ENCODE measurements at places on chromosomes 6 and 20.
A peak's percentile ranks its signal among the peaks of the same experiment; 100 is the strongest.

GRCh38 chr6:37078814-37079213 is 73.4 kb downstream of the FGD2 start:
- DNase-seq = no peak

GRCh38 chr6:9484686-9485085 is 930.2 kb downstream of the TFAP2A start:
- no peak for DNase-seq

- no peak for DNase-seq
Observed at GRCh38 chr6:129195643-129196042, 312.7 kb downstream of the LAMA2 start.

DNA sequence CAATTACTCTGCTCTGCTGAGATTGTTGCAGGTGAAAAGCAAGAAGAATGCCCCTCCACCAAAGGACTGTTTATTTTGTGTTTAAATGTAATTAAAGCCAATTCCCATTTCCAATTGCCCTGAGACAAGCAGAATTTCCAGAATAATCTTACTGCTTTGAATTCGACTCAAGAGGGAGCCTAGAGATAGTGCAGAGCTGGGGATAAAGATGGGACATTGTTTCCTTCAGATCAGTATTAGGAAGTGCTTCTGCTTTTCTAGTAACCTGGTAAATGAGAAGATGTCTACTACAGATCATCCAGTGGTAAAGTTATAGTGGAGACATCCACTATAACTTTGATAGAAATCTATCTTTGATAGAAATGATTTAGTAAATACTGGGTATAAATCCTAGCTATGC is 326.9 kb downstream of the UBE3D start:
- DNase-seq = no peak

DNA sequence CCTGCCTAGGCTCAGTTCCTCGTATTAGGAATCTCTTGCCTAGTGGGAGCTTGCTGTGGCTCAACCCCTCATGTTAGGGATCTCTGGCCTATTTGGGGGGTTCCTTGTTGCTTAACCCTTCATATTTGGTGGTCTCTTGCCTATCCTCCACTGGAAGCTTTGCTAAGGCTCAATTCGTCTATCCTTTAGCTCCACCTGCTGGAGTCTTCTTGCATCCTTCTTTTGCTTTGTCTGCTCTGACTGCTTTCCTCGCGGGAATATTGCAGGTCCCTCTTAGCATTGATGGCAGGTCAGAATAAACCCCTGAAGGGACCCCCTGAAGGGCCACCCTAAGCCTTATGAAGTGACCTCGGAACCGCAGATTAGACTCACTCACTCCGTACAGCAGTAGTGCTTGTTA is 203.0 kb upstream of the TBX18 start:
- DNase-seq = no peak

GRCh38 chr6:19866173-19866984 is 29.2 kb downstream of the ID4 start:
- no peak for DNase-seq

- DNase-seq = no peak
Observed at GRCh38 chr6:111530667-111531066, 47.6 kb upstream of the REV3L start.

DNA sequence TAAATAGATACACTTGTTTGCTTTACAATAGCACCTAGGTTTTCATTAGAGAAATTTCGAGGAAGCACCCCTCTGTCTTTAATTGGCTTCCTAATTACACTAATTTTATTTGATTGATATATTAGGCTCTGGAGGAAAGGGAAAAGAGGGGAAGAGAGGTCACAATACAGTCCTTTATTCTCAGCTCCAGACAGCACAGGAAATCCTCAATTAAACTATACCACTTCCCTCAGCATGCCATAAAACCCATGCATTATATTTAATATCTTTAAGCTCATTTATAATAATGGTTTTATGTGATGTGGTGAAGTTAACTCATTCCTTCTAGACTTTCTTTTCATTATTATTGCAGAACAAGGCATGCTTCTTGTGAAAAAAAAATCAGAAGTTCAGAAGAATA is 17.7 kb upstream of the PDE7B start:
- DNase-seq = no peak

DNA sequence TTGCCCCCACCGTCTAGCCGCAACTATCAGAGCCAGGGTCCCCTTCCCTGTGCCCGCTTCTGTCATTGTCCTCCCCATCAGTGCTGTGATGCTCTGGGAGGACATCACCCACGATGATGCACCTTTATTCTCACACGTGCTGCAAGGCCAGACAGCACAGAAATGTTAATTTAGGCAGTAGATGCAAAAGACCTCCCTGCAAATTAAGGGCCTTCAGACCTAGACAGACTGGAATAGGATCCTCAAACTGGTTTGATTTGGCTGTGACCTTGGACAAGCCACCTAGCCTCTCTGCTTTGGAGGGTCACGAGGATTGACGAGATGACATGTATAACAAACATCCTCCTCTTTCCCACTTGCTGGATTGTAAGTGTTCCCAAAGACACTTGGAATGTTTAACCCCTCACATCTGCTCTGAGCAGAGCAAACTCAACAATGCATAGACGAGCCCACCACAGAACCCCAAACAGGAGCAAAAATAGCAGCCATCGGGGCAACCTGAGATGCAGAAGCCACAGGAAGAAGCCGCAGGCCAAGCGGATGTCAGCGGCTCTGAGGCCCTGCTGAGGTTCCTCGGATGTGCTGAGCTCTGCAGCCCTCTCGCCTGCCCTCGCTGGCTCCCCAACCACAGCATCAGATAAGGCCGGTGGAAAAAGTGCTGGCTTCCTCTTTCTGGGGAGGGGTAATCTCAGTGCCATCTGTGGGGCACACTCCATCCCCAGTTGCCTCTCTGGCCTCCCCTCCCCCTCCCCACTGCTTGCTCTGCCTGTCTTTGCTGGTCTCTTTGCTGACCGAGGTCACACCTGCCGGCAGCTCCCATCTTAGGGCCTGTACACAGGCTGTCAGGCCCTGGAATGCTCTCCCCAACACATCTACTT is 35.3 kb downstream of the TOX2 start:
- peak; percentile 82 for DNase-seq

GRCh38 chr6:155174576-155175211 is 89.1 kb upstream of the CLDN20 start:
- peak; percentile 64 for DNase-seq

GRCh38 chr20:19926591-19926990 is 90.6 kb upstream of the NAA20 start:
- DNase-seq = no peak

GRCh38 chr6:119676961-119677360 is 327.4 kb upstream of the MAN1A1 start:
- no peak for DNase-seq

DNA sequence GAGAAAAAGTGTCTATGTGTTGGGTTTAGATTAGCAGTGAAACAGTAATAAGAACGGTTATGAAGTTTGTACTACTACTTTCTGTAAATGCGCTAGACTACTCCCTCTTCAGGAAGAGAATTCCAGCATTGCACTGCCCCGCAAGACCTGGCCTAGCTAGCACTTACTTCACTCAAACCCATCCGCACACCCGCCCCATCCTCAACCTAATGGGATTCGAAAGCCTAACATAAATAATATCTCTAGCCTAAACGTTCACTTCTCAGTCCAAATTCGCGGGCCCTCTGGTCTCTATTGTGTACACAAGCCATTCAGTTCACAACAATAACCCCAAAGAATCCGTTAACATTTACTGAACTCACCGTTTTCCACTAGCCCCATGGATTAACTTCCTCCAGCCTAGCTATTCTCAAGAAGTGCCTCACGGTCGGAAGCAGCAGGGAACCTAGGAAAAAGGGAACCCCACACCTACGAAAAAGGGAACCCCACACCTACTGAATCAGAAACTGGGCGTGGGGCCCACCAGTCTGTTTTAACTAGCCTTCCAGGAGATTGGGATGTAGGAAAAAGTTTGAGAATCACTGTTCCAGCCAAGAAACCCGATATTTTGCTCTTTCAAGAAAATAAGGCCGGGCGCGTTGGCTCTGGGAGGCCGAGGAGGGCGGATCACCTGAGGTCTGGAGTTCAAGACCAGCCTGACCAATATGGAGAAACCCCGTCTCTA is 45.4 kb upstream of the BTN3A2 start:
- no peak for DNase-seq

GRCh38 chr20:26154224-26154623 is 457.6 kb upstream of the ZNF337 start:
- DNase-seq = no peak
